ENCODE measurements at places on chromosomes 5 and 9.

DNA sequence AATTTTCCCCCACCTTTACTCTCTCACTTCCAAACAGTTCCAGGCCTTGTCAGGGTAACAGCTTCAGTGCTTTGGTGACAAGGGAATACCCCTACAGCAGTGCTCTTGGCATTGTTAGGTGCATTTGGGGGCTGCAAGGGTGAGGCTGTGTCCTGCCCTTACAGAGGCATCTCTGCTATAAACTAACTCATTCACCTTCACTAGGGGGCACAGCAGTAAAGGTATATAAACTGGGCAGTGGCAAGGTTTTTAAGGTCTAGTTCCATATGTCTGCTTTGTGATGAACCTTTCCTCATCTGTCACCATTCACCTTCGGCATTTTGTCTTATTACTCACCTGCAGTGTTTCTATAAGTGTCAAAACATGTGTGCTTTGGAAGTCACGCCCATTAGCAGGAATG, 79.1 kb upstream of the GPR151 start:
- no peak for DNase-seq

DNA sequence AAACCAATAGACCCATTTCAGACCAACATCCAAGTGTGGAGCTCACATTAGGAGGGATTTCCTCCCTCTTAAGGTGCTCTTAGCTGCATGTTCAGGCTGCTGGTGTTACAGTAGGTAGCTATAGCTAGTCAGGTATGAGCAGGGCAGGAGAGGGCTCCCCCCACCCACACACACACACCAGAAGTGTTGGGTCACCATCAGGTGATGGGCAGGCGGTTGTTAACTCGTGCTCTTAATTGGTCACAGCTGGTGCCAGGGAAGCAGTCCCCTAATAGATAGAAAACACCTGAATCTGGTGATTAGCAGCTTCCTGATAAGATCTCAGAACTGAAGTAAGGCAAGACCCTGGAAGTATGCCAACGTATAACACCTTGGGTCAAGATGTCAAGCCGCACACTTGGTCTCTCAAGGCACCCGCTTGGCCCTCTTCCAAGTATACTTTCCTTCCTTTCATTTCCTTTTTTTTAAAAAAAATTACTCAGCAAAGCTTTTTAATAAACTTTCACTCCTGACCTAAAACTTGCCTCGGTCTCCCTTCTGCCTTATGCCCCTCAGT, 532.4 kb downstream of the DNAH5 start:
- no peak for DNase-seq

- no peak for DNase-seq
Observed at GRCh38 chr9:129696944-129697655, 31.7 kb downstream of the PRRX2 start.

DNA sequence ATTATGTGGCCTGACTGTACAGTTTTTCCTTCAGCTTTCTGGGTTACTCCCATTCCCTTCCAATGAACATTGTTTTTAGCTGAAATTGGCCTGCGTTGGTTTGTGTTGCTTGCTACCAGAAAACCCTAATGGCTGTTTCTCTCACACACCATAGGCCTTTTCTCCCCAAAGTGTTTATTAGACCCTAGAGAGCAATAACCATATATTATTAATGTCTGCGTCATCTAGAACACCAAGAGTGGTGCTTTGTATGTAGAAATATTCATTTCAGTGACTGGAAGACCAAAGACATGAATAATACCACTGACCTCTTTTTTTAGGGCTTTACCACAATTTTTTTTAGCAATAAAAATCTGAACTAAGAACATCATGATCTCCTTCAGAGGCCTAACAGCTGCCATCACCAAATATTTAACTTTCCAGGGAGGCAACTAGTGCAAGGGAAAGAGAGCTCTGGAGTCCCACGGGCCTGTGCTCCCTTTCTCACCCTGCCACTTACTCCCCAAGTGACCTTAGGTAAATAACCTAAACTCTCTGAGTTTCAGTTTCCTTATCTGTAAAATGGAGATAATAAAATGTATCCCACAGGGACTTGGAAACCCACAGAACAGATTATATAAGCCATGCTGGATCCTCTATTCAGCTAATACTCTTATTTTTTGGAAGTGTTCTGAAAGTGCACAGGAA, 201.9 kb upstream of the ISL1 start:
- DNase-seq, result no peak

- DNase-seq, result no peak
Observed at GRCh38 chr9:16310278-16311110, 560.0 kb downstream of the BNC2 start.

DNA sequence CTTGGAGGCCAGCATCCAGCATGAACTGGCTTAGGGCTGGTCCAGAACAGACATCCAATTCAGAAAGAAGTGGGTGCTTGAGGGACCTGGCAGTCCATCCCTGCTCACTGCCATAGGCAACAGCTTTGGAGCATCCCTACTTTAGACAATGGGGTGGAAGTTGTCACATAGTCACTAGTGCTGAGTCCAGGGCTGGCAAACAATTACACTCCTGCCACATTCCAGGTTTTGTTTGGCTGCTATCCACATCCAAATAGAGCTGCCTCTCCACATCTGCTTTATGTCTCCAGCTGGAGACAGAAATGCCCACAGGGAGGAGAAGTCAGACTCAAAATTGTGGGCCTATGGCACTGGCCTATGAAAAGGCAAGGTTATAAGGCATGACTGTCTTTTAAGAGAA, 7.0 kb downstream of the FSTL4 start:
- no peak for DNase-seq

GRCh38 chr9:28941856-28942255, 1368.6 kb upstream of the C9orf72 start:
- no peak for DNase-seq

DNA sequence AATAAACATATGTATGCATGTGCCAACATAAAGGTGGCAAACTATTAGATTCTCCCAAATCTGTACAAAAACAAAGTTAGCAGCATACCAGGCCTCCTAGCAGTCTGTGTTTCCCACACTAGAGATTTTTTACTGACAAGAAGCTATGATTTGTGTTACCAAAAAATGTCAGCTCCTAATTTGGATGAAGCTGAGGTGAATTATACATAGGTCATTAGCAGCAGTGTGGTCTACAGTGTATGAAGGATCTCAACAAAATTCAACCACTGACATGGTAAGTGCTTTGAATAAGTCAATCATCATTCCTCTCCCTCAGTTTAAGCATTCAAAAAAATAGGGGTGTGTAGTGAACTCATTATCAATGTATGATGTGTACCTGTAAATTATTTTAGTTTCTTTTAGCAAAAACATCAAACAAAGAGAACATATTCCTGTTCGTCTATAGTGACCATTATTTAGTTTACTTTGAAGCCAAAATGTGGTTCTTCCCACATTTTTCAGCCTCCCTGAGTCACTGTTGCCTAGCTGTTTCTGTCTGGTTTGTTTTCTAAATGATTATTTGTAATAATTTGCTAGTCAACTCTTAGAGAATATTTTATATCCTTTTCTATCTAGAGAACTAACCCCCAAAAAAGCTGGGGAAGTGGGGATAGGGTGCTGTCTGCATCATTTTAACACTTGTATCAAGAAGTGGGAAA, 52.1 kb upstream of the RGMB start:
- no peak for DNase-seq

DNA sequence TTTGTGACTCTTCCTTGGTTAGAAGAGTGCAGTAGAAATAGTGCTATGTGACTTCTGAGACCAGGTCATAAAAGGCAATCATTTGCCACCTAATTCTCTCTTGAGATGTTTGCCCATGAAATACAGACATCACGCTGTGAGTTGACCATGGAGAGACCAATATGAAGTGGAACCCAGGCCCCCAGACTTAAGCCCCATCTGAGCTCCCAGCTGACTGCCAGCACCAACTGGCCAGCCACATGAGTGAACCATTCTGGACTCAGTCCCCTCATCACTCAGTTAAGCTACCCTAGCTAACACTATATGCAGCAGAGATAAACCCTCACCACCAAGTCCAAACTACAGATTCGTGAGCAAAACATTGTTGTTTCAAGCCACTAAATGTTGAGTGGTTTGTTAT, 60.7 kb upstream of the NIPBL start:
- DNase-seq, result no peak

- DNase-seq, result no peak
Observed at GRCh38 chr9:105050296-105050695, 122.3 kb upstream of the ABCA1 start.

- DNase-seq, result no peak
Observed at GRCh38 chr5:146867996-146868708, 10.4 kb downstream of the PPP2R2B start.

DNA sequence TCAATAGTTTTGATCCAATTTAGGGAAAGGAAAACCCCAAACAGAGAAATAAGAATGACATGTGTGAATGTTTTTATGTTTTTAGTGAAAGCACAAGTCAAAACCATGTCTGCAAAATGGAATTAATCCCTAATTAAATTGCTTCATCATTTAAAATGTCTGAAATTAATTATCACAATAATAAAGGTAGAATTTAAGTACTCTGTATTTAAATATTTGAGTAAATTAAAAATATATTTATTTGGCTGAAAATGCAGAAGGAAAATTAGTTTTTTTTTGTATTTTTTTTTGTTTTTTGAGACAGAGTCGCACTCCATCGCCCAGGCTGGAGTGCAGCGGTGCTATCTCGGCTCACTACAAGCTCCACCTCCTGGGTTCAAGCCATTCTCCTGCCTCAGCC, 330.5 kb upstream of the EFNA5 start:
- no peak for DNase-seq

- no peak for DNase-seq
Observed at GRCh38 chr9:137269231-137269772, 8.2 kb upstream of the TOR4A start.

DNA sequence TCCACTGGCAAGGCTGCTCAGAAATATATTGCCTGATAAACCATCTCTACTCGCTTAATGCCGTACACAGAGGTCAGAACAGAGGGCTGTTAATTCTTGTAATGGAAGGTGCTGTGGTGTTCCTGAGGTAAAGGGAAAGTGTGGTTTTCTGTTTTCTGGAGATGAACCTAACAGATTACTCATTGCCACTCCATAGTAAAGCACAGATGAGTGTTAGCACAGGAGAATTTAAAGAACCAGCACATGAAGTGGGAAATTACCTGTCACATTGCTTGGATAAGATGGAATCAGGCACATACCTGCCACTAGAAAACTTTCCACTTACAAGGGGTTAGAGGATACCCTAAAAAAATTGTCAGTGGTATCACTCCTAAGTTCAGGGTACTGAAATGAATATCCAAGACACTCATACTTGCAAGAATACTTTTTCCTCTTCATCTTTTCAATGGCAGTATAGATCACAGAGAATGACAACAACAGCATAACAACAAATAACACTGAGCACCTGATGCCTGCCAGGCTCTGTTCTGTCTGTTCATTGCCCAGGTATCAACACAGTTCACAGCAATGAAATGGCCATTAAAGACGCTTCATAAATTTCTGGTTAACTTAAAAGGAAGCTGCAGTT, 152.9 kb upstream of the GNA14 start:
- no peak for DNase-seq

- DNase-seq, result no peak
Observed at GRCh38 chr5:95670568-95670967, 12.2 kb downstream of the SPATA9 start.

DNA sequence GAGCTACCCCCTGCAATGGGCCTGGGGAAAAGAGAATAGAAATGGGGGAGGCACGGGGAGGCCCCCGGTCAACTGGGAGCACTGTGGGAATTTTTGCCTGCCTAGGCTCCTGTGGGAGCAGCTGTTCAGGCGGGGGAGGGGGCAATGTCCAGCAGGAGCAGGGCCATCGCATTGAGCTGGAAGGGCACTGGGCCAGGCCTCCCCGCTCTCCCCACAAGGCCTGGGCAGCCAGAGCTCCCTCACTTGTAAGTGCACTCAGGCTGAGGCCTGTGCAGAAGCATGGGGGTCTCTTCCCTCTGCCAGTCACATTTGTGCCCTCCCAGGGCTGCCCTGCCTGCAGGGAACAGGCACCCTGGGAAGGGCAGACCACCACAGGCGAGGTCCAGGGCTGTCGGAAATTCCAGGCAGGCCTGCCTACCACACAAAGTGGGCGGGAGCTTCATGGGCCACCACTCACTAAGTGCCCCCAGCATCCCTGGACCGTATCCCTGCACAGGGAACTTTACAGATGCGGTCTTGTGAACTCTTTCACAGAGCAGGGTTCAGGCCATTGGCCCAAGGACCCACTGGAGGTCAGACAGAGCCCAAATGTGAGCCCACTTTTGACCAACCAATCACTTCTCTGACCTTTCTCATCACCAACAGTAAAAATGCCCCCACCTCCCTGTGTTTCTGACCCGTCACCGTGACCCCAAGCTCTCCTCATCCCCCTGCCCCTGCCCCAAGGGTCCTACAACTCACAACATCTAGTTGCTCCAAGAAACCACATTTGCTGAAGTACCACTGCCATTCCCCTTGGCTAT, 1.0 kb upstream of the CFAP157 start:
- DNase-seq, result no peak

DNA sequence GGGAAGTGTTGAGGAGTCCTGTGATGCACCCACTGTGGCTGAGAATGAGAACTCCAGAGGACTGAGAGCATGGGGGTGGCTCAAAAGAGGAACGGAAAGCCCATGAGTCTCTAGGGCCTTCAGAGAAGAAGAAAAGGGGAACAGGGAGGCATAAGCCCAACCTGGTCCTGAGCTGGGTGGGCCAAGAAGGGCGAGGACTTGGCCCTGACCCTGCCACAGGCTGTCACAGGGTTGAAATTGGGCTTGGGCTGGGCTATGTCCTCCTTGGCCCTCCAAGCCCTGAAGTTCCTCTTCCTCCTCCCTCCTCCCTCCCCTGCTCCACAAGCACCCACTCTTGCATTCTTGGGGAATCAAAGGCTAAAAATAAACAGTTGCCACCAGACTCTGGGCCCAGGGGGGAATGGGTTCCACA, 49.3 kb upstream of the PPARGC1B start:
- no peak for DNase-seq

- DNase-seq, result no peak
Observed at GRCh38 chr5:60700416-60700757, 421 bp upstream of the DEPDC1B start.

DNA sequence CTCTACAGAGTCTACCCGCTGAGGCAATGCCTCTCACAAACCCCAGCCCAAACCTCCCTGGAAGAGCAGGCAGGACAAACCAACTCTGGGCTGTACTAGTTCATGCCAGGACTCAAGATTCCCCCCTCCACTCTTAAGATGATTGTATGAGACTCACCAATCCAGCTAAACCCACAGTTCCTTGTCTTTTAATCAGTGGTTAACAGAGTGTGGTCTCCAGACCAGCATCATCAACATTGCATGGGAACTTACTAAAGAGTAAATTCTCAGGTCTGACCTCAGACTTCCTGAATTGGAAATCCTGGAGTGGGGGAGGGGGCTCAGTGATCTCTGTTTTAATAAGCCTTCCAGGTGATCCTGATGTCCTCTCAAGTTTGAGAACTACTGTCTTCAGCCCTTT, 240.9 kb downstream of the GAS1 start:
- no peak for DNase-seq

DNA sequence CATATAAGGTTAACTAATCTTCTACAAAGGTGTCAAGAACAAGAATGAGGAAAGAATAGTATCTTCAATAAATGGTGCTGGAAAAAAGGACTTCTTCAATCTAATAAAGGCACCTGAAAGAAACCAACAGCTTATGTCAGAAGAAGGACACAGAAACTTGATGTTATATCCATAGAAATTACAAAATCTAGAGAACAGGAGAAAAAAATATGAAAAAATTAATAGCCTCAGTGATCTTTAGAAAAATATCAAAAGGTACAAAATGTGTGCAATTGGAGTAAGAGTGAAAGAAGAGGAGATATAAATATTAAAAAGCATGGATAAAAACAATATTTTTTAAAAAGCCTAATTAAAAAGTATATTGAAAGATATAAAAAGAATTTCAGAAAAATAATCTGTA, 18.8 kb upstream of the PRSS3 start:
- DNase-seq, result no peak

- DNase-seq, result no peak
Observed at GRCh38 chr5:56166671-56167385, 66.3 kb downstream of the ANKRD55 start.
